ENCODE measurements at places on chromosomes 16 and 17. TPM values are rescaled to one million over a fixed set of nuclear protein-coding genes. Genes with fewer than 3 reads are reported as not detected.

ZNF629 gene
- 12.8 TPM for total RNA-seq

UBE2O gene
- total RNA-seq = 19.0 TPM

ITGAD gene
- not detected for total RNA-seq

SLC35B1 gene
- 45.0 TPM for total RNA-seq

MRPS23 gene
- 22.2 TPM for total RNA-seq

KCNJ18 gene
- not detected for total RNA-seq

SLC6A2 gene
- not detected for total RNA-seq

TP53TG3C gene
- not detected for total RNA-seq

WNT9B gene
- total RNA-seq = not detected

UNC13D gene
- total RNA-seq = not detected

CRISPLD2 gene
- 47.8 TPM for total RNA-seq

CCL13 gene
- not detected for total RNA-seq

PLD6 gene
- total RNA-seq = 0.54 TPM

CCNF gene
- 9.0 TPM for total RNA-seq

UTS2R gene
- not detected for total RNA-seq

APPBP2 gene
- total RNA-seq = 23.1 TPM

SLC12A3 gene
- total RNA-seq = not detected

BCAR1 gene
- total RNA-seq = 67.9 TPM

TEDC2 gene
- 1.3 TPM for total RNA-seq

SYCE1L gene
- 8.6 TPM for total RNA-seq

TBC1D3C gene
- total RNA-seq = 0.54 TPM

PRKCA gene
- total RNA-seq = 16.1 TPM

IL21R gene
- 2.9 TPM for total RNA-seq

NAGLU gene
- total RNA-seq = 68.9 TPM

ASGR1 gene
- total RNA-seq = 1.1 TPM

EVPLL gene
- not detected for total RNA-seq

ZNF319 gene
- total RNA-seq = 2.5 TPM

PMP22 gene
- total RNA-seq = 64.3 TPM

ABCC11 gene
- total RNA-seq = not detected

TEKT5 gene
- not detected for total RNA-seq

Measured in cardiac atrium fibroblast (primary cell).